ENCODE measurements at places on chromosomes 12 and 14.

- no peak for DNase-seq
These were observed 229.2 kb downstream of the ALX1 start for GRCh38 chr12:85509081-85509856.

GRCh38 chr12:90048918-90049317 is 340.3 kb upstream of the ATP2B1 start:
- DNase-seq = no peak

GRCh38 chr12:131897875-131898274 is 3.5 kb downstream of the ULK1 start:
- DNase-seq = no peak

DNA sequence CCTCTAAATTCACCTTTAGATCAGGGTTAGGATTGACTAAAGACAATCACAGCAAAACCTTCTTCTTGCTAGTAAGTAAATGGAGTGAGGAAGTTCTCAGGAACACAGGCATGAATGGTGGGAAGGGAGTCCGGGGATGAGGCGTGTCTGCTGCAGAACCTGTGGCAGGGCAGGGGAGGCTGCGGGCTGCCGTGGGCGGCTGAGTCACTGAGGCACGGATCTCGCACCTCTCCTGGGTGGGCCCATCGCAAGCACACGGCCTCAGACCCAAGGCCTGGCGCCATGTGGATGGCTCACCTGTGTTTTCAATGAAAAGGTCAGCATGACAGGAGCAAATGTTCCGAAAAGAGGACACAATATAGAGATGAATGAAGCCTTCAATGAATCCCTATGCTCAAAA is 85.4 kb downstream of the PIWIL1 start:
- no peak for DNase-seq

DNA sequence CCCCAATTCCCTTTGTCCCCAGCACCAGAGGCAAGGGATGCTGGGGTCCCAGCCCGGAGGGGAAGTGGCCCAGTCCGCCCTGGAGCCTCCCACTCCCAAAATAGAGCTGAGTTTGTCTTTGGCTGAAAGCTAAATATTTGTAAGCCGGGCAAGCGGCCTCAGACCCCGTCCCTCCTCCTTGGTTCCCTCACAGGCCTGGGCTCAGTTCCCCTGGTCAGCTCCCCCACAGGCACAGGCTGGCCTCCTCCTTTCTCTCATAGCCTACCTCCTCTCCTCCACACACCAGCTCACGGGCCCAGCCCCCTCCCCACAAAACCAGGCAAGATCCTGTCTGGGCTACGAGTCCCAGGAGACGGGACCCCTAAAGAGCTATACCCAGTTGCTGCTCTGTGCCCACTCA is 1.3 kb downstream of the SP7 start:
- DNase-seq = no peak

DNA sequence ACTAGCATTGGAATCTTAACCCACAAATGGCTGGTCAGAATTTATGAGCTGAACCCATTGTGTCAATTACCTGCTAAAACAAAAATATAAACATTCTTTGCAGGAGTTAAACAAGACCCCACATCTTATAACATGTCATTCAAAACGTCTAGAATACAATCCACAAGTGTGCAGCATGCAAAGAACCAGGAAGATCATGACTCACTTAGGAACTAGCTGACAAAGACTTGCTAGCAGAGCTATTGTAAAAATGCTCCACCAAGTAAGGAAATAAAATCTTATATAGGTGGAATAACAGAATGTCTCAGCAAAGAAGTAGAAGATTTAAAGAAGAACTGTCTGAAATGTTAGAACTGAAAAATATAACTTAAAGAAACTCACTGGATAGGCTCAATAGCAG is 26.5 kb upstream of the POC1B start:
- DNase-seq = no peak

DNA sequence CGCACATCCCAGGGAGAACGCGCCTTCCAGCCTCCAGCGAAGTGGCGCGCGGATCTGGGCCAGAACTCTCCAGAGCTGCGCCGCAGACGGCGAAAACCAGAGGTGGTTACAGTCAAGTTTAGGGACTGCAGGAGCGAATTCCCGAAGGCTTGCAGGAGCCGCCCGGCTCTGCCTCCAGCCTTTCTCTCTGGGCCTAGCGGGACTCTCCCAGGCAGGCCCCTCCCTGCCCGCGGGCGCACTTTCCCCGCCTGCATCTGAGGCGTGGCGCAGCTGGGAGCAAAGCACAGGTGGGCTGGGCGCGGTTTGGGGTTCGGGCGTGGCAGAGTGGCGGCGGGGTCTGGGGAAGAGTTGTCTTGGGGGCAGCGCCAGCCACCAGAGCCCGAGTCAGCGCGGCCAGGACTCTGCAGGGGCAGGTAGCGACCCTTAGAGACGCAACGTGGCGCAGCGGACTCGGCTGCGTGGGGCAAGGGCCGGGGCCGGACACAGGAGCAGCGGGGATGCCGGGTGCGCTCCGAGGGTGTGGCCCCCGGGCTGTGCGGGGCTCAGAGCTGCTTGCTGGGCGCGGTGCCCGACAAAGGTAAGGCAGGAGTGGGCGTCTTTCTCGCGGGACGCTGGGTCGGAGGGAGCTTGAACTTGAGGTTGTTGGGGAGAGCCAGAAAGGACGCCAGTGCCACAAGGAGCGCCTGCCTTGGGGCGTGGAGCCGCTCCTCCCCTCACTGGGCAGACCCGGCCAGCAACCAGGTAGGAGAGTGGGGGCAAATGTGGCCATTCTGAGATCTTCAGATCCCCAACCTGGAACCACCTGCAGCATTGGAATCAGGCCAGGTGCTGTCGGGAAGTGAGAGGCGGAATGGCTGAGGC is 1126.0 kb downstream of the AACS start:
- no peak for DNase-seq

DNA sequence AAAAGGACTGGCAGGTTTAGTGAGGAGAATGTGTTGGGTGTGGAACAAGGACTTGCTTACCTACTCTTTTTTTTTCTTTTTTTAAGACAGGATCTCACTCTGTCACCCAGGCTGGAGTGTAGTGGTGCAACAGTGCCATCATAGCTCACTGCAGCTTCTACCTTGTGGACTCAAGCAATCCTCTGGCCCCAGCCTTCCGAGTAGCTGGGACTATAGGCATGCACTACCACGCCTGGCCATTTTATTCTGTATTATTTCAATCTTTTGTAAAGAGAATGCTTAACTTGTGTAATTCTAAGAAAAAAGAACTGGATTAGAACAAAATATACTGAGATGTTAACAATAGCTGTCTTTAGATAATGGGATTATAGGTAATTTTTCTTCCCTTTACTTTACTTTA is 1.9 kb upstream of the VRTN start:
- DNase-seq = no peak

DNA sequence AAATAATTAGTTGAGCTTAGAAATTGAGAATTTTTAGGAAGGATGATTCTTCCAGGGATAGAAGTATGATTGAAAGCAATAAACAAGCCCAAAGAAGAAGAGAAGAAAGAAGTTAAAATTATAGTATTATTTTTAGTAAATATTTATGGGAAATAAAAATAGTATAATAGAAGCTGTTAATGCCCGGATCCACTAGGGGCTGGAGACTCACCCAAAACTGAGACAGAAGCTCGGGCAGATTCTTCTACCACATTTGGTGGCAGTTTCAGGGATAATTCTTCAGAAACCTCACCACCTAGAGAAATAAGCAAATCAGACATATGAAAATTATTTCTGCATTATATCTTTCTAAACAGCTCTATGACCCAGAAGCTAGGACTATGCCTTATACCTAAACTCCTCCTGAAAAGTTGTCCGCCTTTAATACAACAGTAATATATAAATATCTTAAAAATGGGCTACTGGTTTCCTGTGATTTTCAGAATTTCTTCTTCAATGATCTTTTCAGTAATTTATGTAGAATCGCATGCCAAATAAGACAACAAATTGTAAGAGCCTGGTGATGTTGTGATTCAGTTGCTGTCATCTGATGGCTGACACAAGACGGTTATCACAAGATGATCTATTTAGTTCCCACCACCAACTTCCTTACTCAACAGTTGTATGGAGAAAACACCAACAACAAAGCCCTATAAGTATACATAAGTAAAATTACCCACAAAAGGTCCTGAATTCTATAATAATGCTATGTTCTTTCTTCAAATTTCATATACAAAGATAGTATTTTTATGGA is 35.6 kb downstream of the A2M start:
- DNase-seq = no peak

DNA sequence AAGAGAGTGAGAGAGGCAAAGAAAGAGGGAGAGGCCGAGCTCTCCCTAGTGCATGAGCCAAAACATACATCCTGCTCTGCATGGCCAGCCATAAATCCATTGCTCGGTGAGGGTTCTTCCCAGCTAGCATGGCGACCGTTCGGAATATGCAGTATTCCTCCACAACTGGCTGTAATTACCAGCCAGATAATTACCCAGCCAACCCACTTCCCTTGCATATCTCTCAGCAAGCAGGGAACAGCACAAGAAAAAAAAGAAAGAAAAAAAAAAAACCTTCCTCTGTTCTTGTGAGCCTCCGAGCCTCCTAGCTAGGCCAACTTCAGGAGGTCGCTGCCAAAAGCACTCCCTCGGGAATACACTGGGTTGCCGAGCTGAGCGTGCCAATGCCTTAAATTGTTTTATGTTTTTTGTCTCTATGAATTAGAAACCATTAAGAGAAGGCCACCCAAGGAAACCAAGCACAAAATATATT is 567.9 kb downstream of the MED13L start:
- DNase-seq = no peak
